GDM1 (cell line): ENCODE measurements at places on chromosomes 11 and 22.

GRCh38 chr11:2835296-2835695 is 50.3 kb downstream of the CDKN1C start:
- no peak for DNase-seq

DNA sequence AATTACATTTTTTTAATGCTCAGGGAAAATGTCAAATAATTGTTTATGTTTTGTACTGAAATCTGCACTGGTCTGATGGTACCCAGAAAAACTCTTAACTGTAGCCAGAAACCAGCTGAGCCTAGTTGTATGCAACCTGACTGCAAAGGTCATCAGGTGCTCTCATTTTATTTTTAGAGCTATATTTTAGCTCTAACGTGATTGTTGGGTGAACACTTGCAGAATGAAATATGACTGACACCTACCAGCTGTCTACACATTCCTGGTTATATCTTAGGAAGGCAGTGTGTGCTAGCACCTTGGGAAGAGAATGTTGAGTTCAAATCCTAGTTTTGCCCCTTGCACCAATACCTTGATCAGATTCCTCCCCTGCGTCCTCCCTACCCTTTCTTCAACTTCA is 23.6 kb downstream of the PTPRJ start:
- no peak for DNase-seq

DNA sequence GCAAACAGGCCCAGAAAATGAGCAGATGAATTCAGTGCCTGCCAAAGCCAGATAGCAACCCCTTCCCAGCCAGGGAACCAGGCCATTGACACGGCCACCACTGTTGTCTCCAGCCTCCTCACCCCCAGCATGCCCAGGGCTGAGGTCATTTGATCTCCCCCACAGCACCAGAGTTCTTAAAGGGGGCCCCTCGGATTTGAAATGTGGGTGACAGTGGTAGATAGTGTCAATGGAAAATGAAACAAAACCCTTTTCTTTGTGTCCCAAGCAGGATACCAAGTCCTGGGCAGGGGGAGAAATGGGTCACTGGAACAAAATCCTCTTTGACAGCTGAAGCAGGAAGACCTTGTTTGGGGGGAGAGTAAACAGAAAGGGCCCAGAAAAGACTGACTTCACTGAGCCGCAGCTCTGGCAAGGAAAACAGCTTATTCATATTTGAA is 14.3 kb upstream of the ACCSL start:
- no peak for DNase-seq

GRCh38 chr11:134333312-134333711 is 1.5 kb downstream of the GLB1L2 start:
- no peak for DNase-seq

GRCh38 chr22:33875316-33875715 is 45.0 kb downstream of the LARGE1 start:
- DNase-seq = no peak

DNA sequence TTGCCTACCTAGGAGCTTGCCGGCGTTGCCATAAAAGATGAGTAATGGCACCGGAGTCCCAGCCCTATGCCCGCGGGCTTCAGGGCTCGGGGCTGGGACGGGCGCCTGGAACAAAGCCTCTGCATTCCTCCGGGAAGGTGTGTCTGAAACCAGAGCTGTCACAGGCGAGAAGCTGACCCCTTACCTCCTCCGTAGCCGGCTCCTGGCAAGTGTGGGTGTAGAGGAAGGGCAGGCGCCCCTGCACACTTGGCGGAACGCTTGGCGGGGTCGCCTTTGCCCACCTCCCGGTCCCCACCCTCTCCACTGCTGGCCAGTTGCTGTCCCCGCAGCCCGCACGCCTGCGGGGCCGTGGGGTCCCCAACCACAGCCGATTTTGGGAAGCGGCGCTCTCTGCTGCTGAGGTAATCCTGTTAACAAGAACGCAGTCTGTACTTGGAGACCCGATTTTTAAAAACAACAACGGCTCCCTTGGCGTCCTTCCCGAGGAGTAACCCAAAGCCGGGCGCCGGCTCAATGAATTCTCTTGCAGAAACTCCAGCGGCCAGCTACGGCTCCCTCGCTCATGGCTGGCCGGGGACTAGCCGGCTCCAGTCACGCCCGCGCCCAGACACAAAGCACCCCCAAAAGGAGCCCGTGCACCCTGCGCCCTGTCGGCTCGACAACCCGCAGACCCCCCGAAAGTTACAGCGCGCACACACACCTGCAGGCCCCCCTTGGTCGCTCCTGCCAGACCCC is 89.2 kb downstream of the PLEKHA7 start:
- DNase-seq = no peak

GRCh38 chr22:45991098-45991497 is 14.1 kb upstream of the WNT7B start:
- DNase-seq = no peak

DNA sequence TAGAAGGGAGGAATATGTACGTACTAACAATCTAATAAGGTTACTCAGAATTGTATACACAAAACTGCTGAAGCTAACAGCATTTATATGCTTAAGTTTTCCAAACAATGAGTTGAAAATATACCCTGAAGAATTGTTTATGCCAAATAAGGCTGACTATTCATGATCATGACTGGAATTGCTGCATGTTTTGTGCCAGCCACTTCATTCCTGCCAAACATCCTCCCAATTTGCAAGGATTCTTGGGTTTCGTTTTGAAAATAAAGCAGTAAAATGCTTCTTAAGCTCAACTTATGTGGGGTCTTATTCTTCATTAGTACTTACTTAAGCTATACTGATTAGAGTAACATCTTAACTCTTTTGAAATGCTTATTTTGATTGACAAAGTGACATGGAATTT is 149.0 kb downstream of the SPON1 start:
- no peak for DNase-seq

DNA sequence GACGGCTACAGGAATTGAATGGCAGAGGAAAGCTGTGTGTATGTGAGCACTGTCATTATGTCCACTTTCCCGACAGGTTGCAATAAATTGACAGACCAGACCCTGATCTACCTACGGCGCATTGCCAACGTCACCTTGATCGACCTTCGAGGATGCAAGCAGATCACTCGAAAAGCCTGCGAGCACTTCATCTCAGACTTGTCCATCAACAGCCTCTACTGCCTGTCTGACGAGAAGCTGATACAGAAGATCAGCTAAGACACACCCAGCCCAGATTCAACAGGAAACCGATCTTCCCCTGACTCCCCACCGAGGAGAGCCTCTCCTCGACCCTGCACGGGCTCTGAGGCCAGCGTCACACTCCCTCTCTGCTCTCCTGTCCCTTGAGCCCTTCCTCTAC is 11.5 kb upstream of the GRK2 start:
- DNase-seq = no peak

- no peak for DNase-seq
Observed at GRCh38 chr11:22627421-22627820, 1.8 kb upstream of the FANCF start.

GRCh38 chr22:28999510-28999909 is 62.1 kb downstream of the C22orf31 start:
- DNase-seq = no peak

GRCh38 chr22:21446128-21446826 is 20.9 kb upstream of the TMEM191C start:
- no peak for DNase-seq

DNA sequence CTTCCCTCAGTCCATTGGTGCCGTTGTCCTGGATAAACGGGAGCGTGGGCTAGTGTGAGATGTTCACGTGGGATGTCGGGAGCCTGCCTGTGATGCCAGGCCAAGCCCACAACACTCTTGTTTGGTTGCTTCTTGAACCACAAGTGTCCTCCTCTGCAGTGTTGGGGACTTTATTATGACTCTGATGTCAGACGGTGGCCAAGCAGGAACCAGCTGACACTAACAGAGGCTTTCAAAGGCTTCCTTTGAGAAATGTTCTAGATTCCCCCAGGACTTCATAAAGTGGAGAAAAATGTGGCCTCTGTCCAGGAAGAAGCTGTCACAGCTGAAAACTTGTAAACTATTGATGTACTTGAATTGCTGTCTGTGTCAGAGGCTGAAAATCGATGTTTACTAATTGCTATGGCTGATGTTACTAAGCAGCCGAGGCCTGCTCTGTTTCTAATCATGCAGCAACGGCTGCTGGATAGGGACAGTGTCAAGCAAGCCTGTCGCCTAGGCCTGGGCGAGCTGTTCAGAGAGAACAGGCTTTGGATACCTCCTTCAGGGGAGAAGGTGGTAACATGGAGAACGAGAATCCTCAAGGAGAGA is 131.7 kb downstream of the TBC1D22A start:
- no peak for DNase-seq

GRCh38 chr22:44543362-44543761 is 45.3 kb upstream of the RTL6 start:
- DNase-seq = no peak
